Activated CD4-positive, CD25-positive, alpha-beta regulatory T cell treated with anti-CD3 and anti-CD28 coated beads, Interleukin-2, amount 50 U/mL, for 72 hours (primary cell): ENCODE measurements at places on chromosomes 12 and 14.

DNA sequence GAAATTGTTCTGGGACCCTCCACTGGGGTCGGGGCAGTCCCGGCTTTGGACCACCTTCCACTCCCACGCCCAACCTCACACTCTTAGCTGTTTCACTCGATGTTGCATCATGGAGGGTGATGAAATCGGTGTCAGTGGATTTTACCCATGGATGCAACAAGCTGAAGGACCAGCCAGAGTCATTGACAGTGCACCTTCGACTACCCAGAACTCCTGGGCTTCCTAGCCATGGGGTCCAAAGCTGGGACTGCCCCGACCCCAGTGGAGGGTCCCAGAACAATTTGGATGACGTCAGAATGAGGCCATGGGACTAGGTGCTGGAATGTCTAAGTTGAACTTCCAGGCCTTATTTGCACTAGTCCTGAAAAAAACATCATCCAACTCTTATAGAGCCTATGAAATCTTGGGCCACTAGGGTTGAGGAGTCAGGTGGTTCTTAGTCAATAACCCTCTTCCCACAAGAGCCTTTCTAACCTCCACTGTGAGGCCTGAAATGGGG is 882 bp upstream of the IL23A start:
- DNase-seq = no peak

GRCh38 chr14:82636426-82636825 is 1102.8 kb upstream of the SEL1L start:
- no peak for DNase-seq

GRCh38 chr14:80419769-80420168 is 208.5 kb upstream of the DIO2 start:
- DNase-seq = no peak

DNA sequence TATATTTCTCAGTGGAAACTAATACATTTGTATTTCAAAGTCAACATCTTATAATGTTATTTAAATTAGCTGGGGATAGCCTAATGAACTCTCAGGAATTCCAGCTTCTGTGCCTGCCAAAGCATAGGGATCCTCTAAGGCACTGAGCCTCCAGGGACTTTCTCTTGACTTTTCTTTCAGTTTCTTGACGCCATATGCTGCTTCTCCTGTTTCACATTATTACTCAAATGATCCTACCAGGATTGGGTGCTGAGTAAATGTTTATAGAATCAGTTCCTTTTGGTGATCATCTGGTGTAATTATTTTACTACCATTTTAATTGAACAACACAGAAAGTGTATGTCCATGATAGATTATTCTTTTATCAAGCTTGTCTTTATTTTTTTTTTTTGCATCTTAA is 7.9 kb downstream of the METTL25 start:
- no peak for DNase-seq

DNA sequence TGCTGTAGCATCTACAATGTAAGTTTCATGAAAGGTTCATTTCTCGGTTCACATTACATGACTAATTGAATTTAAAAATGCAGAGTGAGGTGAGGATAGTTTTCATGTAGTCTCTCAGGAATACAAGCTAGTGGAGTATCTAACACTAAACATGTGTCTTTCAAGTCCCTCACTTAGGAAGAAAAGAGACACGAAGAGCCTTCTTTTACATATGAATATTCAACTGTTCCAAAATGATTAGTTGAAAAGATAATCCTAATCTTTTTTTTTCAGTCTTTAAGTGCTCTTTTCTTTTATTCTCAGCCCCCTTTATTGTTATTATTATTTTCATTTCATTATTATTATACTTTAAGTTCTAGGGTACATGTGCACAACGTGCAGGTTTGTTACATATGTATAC is 10.8 kb downstream of the PRR4 start:
- DNase-seq = no peak

DNA sequence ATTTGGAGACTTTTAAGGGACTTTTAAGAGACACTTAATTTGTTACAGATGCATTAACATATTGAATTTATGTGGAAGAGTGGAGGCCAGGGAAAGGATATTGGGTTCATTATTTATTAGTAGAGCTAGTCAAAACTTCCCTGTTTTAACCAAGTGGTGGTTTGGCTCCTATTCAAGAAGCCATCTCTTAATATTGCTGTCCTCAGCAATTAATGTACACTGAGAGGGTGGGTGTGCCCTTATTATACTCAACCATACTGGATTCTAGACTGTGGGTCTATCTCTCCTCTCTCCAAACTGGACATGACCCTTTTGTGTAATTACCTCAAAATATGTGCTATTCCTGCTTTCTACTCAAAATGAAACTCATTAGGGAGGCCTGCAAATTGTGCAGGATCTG is 398.7 kb upstream of the DDHD1 start:
- no peak for DNase-seq

- DNase-seq = no peak
Measured at GRCh38 chr14:50501642-50502041, 30.7 kb downstream of the MAP4K5 start.

- DNase-seq = no peak
Measured at GRCh38 chr14:83842547-83842946, 1687.4 kb upstream of the FLRT2 start.

DNA sequence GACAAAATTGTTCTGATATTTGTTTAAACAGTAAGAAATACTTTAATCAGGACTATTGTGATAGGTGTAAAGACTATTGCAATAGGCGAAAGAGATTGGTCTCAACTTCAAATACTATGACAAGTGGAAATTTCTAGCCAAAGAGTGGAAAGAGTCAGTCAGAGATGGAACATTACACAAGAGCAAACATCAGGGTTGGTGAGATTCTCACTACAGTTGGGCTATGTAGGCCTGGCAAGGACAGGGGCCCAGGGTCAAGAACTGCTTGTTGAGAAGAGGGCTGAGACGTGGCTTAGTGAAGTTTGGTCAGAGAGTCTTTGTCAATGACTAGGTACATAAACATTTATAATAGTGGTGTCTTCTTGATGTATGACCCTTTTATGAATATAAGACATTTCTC is 19.4 kb downstream of the CAND1 start:
- no peak for DNase-seq

GRCh38 chr12:123602651-123603195 is 824 bp downstream of the DDX55 start:
- DNase-seq = no peak

- DNase-seq = no peak
Measured at GRCh38 chr14:75519826-75520728, 2.2 kb upstream of the BATF start.

GRCh38 chr12:96392397-96392796 is 7.8 kb downstream of the CDK17 start:
- no peak for DNase-seq

- no peak for DNase-seq
Measured at GRCh38 chr12:124088217-124088907, 115.3 kb downstream of the ZNF664 start.

DNA sequence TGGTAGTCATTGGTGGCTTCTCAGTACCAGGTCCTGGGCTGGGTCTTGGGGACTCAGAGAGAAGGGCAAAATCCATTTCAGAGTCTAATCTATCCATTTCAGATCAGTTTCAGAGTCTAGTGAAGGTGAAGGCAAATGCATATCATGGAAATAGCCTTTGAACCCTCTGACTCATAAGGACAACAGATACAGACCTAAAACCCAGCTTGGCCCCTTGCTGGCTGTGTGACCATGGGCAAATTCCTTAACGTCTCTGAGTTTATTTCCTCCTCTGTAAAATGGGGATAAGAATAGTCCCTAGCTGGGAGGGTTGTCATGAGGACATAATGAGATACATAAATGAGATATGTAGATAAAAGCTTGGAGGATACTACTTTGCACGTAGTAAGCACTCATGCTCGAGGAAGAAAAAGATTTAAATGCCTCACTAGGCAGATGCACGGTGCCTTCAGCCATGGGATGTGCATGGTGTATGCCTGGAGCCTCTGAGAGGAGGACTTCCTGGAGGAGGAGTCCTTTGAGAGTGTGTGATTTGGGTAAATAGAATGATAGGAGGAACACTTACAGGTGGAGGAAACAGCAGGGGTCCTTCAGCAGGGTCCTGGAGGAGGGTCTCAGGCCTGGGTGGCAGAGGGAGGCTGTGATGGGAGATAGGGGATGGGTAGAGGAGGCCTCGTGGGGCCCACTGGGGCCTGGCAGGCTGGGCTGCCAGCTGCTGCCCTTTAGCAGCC is 8.0 kb downstream of the DTX1 start:
- no peak for DNase-seq

GRCh38 chr12:30136696-30137095 is 353.0 kb upstream of the TMTC1 start:
- no peak for DNase-seq

- DNase-seq = no peak
Measured at GRCh38 chr14:38405851-38406635, 150.2 kb upstream of the CLEC14A start.

DNA sequence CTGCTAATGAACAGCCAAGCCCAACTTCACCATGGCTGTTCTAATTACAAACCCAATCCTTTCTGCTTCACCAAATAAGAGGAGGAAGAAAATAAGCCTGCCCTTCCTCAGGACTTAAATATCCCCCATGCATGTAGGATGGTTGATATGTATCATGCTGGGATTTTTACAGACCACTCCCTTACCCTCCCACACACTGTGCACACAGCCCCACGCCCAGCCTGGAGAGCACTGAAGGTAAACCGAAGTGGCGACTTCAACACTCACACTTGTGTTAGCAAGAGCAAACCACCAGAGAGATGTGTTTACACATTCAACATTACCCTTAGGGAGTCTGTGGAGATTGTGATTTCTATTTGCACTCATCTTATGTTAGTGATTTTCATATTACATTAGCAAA is 241.2 kb downstream of the EGLN3 start:
- no peak for DNase-seq

GRCh38 chr12:91870872-91871707 is 274.6 kb downstream of the BTG1 start:
- no peak for DNase-seq

GRCh38 chr14:22993517-22993916 is 11.2 kb upstream of the AJUBA start:
- no peak for DNase-seq

DNA sequence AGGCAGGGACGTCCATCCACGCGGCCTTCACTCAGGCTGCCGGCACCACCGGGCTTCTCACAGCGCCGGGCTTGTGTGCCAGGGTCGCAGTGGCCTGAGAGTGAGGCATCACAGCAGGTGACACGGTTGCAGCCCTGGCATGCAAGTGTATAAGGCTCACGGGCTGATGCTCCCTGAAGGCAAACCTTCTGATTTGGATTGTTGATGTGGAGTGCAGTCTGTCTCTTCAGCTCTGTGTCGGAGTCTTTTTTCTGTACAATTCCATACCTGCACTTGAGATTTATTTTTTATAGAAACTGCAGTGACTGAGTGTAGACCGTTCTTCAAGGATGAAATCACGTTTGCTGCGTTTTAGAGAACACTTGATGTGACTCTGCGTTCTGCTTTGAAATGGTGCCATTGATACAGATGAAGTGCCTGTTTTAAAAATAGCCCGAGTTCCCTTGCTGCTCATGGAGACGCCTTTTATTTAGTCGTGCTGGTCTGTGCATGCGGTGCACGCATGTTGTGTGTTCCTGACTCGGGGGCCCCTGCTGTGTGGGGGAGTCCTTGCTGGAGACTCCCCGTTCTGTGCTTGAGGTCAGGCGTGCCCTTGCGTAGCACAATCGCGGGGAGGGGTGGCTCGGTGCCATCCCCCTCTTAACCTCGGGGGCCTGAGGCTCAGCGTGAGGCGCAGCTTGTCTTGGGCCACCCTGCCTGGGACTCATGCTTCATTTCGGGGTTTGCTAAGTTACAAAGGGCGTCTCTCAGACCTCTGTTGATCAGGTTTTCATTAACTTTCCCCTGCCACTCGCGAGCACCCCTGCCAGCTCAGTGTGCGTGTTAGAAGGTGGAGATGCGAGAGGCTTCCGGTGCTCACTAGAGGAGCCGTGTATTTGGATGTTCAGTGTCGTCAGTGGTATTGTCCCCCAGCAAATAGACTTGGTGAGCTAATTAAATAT is 21.6 kb upstream of the AMN start:
- no peak for DNase-seq

DNA sequence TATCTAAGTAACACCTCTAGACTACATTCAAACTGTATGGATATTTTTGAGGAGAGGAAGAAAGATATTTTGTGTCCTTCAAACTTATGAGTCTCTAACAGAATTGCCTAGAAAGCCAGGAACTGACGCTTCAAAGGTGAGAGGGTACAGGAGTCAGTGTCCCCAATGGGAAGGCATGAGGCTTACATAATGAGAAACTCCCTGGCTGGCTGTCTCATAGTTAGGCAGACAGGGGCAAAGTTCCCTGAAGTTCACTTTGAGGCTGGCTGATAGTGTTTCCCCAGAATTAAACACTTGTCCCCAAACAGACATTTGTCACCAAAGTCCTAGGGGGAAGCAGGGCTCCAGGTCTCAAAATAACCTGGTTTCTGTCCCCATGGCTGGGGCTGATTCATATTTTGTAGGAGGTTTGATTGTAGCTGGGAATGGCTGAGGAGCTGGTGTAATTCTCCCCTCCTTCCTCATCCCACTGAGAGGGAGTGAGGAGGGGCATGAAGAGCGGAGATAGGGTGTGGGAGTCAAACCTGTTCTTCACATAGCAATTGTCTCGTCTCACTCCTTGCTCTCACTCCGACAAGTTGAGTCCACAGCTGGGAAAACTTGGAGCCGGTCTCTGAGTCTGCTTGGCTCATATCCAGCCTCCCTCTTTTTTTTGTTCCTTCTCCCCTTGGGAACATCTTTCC is 56.4 kb upstream of the CISTR start:
- no peak for DNase-seq

- no peak for DNase-seq
Measured at GRCh38 chr14:74456684-74457564, 30.9 kb upstream of the SYNDIG1L start.

DNA sequence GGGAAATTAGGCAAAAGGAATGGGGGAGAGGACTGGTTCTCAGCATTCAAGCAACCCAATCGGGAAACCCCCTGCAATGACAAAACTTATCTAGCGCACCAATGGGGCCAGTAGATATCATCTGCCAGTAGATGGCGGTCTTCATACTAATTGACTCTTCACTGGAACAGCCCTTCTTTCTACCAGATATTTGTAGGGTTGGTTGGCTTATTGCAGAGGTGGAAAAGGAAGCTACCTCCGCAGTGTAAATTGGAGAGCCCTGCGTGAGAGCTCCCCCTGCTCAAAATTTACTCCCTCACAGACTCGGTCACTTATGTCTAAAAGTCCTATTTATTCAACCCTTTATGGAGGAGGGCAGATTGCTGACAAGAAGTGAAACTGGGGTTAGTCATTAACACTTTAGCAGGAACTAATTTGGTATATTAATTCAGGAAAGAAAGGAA is 166.1 kb upstream of the CCND2 start:
- peak; percentile 47 for DNase-seq

DNA sequence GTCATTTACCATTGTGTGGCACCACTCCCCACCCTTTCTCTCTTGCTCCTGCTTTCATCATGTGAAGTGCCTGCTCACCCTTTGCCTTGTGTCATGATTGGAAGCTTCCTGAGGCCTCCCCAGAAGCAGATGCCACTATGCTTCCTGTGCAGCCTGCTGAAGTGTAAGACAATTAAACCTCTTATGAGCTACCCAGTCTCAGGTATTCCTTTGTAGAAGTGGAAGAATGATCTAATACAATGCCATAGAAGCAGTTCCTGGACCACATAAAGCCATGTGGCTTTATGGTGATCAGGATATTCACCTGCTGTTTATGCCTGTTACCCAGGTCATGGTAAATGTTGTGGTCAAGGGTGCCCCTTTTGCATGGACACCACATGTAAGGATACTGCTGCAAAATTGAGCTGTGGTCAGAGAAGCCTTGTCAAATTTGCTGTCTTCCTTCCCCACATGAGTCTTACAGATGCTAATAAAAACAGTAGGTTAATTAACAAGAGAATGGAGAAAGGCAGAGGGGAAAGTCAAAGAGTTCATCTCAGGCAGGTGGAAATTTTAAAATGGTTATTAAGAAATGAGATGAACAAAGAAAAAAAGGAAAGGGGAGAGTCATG is 112.8 kb upstream of the IFNG-AS1 start:
- no peak for DNase-seq
